ENCODE measurements at places on chromosomes 16 and 17.

DNA sequence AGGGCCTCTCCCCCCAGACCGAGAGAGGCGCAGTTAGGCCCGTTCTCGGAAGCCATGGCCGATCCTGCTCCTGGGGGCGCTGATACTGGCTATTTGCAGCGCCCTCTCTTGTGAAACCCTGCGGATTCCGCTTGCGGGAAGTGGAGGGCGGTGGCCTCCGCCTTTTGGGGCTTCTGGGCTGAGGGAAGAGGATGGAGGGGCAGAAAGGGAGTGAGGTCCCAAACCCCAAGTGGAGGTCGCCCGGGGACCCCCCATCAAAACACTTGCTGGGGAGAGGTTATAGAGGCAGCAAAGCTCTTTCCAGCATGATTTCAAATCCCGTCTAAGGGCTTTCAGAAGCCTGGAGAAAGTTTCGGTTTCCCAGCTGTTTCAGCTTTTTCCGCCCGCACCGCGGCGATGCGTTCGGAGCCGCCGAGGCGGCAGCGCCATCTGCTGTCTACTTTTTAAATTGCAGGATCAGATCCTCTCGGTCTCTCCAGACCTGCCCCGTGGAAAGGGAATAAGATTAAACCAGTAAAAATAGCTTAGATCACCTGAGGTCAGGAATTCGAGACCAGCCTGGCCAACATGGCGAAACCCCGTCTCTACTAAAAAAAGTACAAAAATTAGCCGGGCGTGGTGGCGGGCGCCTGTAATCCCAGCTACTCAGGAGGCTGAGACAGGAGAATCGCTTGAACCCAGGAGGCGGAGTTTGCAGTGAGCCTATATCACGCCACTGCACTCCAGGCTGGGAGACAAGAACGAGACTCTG lies 15.8 kb downstream of the SNX20 start:
- peak; percentile 87 for DNase-seq

GRCh38 chr16:13153696-13154095 lies 252.3 kb downstream of the SHISA9 start:
- DNase-seq: no peak

DNA sequence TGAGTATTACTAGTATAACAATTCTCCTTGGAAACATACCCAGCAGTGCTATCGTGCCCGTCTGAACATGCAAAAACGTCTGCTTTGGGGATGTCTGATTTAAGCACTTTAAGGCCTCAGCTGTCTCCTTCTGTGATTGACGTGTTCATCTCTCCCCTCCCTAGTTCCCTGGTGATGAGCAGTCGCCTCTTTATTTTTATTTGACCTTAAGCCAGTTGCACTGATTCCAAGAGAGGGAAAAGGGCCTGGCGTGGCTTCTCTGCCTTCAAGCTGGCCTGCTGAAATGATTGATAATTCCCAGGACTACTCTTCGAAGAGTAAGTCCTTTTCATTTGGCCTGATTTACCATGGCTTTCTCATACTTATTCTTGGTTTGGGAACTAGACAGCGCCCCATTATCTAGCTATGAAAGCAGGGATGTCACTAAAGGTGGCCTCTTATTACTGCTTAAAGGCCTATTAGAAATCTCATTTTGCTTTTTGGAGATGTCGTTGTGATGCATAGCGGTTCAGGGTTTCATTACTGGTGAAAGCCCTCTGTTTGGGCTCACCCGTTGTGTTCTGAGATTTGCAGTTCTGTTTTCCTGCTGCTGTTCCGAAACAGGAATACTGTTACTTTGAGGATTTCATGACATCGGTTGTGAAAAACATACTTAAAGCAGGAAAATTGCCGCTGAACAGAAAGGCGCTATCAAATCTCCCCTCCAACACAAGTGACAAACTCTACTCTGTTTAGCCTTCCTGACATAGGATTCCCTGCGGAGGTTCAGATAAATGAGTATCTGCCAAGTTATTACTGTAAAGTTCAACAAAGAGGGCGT lies 65.5 kb downstream of the IQCK start:
- DNase-seq: peak; percentile 27

DNA sequence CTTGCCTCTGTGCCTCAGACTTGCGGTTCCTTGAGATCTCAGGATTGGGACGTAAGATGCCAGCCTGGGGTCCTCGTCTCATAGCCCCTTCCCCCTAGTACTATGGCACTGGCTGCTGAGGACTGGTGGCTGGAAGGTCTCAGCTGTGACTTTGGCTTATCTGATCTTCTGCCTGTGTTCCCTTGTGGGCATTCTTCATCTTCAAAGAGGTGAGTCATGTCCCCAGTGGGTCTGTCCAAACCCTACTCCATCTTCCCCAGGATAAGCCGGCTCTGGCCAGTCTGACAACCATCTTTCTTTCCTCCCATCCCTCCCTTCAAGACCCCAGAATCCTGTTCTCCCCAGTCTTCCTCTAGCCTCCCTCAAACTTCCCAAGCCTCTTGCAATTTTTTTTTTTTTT lies 3.6 kb downstream of the CD19 start:
- DNase-seq: no peak

- no peak for DNase-seq
Observed at GRCh38 chr17:69227541-69227940, 1.1 kb downstream of the ABCA10 start.

- no peak for DNase-seq
Observed at GRCh38 chr16:69918241-69918640, 32.9 kb upstream of the CLEC18A start.
